ENCODE measurements at places on chromosomes 3 and 15.

DNA sequence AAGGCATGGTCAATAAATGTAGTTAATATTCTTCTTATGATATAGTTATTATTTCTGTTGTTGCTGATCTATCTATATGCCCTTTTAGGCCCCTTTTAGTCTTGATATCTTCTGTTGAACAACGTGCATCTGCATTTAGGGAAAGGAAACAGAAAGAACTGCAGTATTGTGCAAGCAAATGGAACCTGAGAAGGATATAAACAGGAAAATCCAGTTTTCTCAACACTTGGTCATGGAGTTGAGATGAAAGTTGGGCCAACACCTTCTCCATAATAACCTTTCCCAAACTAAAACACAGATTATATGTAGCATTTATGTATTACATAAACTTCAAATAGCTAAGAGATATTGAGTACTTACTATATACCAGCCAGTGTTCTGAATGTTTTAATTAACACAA, 179.7 kb downstream of the ADAMTS9 start:
- no peak for DNase-seq

- DNase-seq: no peak
Measured at GRCh38 chr15:93089727-93090305, 805 bp upstream of the RGMA start.

GRCh38 chr3:176005564-176005963, 1146.4 kb downstream of the NAALADL2 start:
- no peak for DNase-seq

DNA sequence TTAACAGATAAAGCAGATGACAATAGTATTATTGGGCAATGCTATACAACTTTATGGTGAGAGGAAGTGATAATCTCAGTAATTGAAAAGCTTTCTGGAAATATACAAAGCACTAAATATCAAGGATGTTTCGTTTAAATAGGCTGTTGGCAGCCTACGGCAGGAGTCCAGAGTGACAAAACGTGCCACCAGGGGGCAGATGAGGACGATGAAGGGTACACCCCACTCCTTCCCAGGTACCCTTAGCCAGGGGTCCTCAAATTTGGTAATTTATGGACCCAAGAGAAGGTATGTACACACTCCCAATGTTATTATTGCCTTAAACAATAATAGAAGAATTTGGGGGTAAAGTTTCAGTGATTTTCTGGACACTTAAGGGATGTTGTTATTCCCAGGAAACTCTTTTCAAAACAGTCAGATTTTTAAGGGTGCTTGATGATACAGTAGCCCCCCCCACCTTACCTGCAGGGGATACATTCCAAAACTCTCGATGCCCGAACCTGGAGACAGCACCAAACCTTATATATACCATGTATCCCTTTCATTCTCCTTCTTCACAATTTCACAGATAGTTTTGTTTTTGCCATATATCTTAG, 1.4 kb upstream of the MAGEL2 start:
- no peak for DNase-seq

DNA sequence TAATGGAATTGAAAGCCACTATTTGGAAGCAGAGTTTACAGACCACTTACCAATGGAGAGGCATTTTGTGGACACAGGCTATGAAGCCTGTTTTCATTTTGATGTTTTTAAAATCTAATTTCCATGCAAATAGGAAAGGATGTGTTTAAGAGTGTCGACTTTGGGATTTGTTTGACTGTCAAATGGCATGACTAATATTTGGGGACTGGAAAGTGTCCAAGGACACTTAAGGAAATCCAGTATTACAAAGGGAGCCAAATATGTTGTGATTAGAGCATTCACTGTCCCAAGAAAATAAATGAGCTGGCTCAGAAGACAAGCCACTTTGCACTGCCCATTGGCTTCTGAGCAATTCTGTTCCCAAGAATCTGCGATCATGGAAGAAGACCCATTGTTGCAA, 34.0 kb upstream of the SLC6A11 start:
- no peak for DNase-seq

GRCh38 chr3:122754929-122755328, 38.7 kb downstream of the HSPBAP1 start:
- no peak for DNase-seq

DNA sequence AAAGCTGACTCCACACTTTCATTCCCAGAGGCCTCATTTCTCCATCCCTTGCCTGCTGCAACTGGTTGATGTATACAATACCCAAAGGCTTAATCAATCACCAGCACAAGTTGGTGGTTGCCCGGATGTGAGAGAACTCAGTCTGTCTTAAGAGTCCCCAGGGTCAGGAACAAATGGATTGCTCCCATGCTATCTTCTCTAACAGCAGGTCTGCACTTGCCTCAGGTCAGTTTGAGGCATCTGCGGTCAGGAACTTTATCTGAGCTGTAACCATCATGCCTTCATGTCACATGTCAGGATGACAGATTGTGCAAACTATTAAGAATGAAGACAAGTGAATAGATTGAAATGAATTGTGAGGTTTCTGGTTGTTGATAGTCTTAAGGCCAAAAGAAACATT, 56.1 kb downstream of the BFSP2 start:
- no peak for DNase-seq

DNA sequence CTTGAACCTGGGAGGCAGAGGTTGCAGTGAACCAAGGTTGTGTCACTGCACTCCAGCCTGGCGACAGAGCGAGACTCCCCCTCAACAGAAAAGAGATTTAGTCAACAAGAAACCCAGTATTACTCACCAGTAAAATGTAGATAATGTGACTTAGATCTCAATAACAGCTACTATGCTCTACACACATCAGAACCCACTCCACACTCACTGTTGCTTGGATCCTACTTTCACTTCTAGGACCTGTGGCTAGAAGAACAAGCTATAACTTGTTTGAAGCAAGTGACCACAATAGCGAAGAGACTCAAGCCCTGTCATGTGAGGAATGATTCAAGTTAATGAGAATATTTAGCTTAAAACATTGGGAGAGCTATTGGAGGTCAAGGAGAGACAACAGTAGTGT, 100.7 kb downstream of the ANXA2 start:
- no peak for DNase-seq

Data from GM04504 (cell line).